ENCODE measurements at places on chromosomes 6 and 20.
A peak's percentile ranks its signal among the peaks of the same experiment; 100 is the strongest.

GRCh38 chr6:84773133-84773430 is 8.7 kb upstream of the TBX18 start:
- no peaks in the 10 kb centered on the region for H3K36me3 ChIP-seq
- H3K27ac ChIP-seq, result no peak overlapping the region
- peaks cover 59% of the 10 kb centered on the region for H3K27me3 ChIP-seq
- peak overlapping the region; percentile 5 for H3K4me3 ChIP-seq

GRCh38 chr6:128099571-128100197 is 198.8 kb upstream of the THEMIS start:
- DNase-seq, result no peak
- H3K36me3 ChIP-seq, result no peaks in the 10 kb centered on the region
- H3K27ac ChIP-seq, result no peak overlapping the region
- H3K4me1 ChIP-seq, result 0 out of 2 replicates have a peak, but pooled peaks cover 2% of the 10 kb centered on the region
- no peaks in the 10 kb centered on the region for H3K27me3 ChIP-seq

DNA sequence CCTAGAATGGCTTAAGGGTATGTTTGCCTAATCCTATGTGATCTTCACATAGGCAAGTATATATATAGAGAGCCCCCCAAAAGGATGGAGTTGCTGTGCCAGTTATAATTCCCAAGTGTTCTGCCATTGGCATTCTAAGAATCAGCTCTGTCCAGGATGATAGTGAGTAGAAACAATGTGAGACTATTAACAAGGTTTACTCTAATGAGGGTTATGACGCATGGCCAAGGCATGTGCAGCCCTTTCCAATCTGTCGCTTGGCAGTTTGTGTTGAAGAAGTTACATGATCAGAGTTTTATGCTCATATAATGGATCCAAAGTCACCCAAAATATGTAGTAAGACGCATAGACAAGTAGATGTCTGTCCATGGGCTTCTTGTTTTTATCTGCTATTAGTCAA is 33.6 kb downstream of the VGLL2 start:
- no peaks in the 10 kb centered on the region for H3K36me3 ChIP-seq
- H3K4me1 ChIP-seq, result no peaks in the 10 kb centered on the region
- H3K4me3 ChIP-seq, result no peak overlapping the region
- H3K27ac ChIP-seq, result no peak overlapping the region

GRCh38 chr6:33828764-33829731 is 25.2 kb upstream of the MLN start:
- H3K36me3 ChIP-seq, result no peaks in the 10 kb centered on the region
- no peak overlapping the region for H3K27ac ChIP-seq
- H3K4me3 ChIP-seq, result no peak overlapping the region
- H3K4me1 ChIP-seq, result peaks cover 3% of the 10 kb centered on the region
- no peak for DNase-seq

DNA sequence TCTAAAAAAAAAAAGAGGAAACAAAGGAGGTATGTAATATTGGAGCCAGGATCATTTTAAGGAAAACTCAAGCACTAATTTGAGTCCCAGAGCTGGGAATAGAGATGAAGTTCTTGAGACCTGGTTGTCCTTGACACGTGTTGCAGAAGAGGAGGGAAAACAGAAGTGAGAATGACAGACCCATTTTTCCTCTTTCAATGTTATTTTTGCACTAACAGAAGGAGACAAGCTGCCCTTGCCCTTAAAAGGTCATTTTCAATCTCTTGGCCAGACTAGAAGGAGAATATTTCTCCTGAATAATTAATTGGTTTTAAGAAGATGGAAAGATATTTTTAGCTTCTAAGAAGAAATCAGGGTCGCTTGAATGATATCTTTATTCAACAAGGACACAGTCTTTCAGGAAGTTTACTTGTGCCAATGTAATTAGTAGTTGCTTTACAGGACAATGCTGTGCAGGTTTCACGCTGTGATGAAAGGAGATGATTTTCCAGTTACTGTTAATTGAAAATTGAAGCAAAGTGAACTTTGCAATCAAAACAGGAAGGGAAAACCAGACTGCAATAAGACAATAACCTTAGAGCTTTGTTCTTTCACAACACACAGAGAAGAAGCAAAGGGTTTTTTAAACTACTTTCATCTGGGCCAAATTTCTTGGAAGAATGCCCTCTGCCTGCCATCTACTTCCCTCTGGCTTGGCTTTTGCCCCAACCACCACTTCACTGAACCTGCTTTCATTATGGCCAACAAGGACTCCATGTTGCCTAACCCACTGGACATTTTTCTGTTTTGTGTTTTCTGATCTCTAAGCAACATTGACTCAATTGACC is 107.8 kb upstream of the SHLD1 start:
- no peak overlapping the region for H3K4me3 ChIP-seq
- no peaks in the 10 kb centered on the region for H3K36me3 ChIP-seq
- H3K4me1 ChIP-seq, result no peaks in the 10 kb centered on the region

GRCh38 chr6:140845701-140846100 is 1287.0 kb upstream of the GJE1 start:
- H3K27me3 ChIP-seq, result no peaks in the 10 kb centered on the region
- no peaks in the 10 kb centered on the region for H3K36me3 ChIP-seq
- H3K4me1 ChIP-seq, result no peaks in the 10 kb centered on the region
- no peak for DNase-seq

DNA sequence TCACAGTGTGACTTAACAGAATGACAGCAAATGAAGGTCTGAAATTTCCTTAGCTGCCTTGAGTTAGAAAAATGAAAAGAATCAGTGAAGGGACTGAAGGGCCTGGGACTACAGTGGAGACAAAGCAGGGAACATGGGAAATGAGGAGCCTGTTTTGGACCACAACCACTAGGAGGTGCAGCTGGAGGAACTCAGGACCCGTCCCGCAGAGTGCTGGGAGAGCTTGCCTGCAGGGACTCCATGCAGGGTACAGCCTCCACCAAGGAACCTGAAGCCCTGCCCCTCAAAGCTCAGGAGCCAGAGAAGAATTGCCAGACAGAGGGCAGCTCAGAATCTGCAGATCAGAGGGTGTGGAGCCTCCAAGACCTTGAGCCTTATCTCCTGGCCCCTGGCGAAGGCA is 50.7 kb downstream of the LRFN2 start:
- no peaks in the 10 kb centered on the region for H3K4me1 ChIP-seq
- no peaks in the 10 kb centered on the region for H3K36me3 ChIP-seq
- no peak overlapping the region for H3K4me3 ChIP-seq
- no peak overlapping the region for H3K27ac ChIP-seq
- DNase-seq, result peak; percentile 45

DNA sequence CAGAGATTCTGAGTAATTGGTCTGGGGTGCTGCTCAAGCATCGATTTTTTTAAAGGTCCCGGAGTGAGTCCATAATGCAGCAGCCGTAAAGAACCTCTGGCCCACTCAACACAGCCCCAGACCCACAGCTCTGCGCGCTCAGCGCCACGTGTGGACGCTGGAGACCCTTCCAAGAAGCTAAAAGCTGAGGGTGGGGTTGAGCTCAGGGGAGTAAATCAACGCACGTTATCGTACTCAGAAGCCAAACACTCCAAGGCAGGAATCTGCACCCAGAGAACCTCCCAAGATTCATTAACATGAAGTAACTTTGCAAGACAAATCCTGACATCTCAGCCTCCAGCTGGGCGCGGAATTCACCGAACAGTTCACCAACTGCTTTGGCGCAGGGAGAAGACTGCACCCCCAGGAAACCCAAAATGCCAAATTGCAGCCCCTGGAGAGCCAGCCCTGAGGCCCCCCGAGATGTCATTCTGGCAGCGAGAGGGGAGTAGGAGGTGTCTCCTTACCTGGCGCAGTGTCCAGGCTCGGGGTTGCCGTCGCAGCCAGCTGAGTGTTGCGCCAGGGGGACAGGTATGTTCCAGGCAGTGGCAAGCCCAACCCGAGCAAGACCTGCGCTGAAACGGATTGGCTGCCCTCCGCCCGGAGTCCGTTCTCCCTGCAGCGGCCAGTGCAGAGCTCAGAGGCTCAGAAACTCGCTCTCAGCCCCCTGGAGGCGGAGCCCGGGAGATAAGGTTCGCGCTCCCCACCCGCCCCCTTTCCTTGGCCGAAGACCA is at the start of gene COL21A1:
Gene COL21A1, minus strand, starts transcription at position 700 of the 773 bp plus-strand sequence. CDS start 64,962 bp downstream, outside the sequence.
- H3K4me1 ChIP-seq, result peaks cover 4% of the 10 kb centered on the region
- H3K36me3 ChIP-seq, result no peaks in the 10 kb centered on the region
- H3K27ac ChIP-seq, result peak within 1 kb of the TSS; percentile 17
- H3K4me3 ChIP-seq, result peak within 1 kb of the TSS; percentile 51
- DNase-seq, result peak; percentile 79
- no peaks in the 10 kb centered on the region for H3K27me3 ChIP-seq

DNA sequence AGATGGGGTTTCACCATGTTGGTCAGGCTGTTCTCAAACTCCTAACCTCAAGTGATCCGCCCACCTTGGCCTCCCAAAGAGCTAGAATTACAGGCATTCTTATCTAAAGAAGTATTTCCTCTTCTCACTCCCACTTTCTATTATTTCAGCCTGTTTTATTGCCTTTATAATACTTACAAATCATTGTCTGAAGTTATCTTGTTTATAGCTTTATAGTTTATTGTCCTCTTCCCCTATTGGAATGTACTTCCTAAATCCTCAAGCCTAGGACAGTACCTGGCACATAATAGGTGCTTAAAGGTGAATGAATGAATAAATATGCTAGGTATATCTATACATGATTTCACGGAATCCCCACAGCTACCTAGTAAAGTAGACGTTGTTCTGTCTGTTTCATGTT is 37.8 kb upstream of the RNF182 start:
- no peak overlapping the region for H3K4me3 ChIP-seq
- H3K4me1 ChIP-seq, result no peaks in the 10 kb centered on the region

DNA sequence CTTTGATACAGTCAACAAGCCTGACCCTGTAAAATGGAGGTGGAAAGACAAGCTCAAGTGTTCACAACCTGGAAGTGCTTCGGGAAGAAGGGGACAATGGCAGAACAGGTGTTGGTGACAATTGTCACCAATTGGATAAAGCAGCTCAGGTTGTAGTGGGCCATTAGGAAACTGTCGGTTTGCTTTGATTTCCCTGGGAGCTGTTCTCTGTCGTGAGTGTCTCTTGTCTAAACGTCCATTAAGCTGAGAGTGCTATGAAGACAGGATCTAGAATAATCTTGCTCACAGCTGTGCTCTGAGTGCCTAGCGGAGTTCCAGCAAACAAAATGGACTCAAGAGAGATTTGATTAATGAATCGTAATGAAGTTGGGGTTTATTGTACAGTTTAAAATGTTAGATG is 15.0 kb downstream of the CCR6 start:
- H3K4me1 ChIP-seq, result peaks cover 2% of the 10 kb centered on the region
- H3K4me3 ChIP-seq, result no peak overlapping the region
- no peak for DNase-seq
- no peaks in the 10 kb centered on the region for H3K27me3 ChIP-seq

DNA sequence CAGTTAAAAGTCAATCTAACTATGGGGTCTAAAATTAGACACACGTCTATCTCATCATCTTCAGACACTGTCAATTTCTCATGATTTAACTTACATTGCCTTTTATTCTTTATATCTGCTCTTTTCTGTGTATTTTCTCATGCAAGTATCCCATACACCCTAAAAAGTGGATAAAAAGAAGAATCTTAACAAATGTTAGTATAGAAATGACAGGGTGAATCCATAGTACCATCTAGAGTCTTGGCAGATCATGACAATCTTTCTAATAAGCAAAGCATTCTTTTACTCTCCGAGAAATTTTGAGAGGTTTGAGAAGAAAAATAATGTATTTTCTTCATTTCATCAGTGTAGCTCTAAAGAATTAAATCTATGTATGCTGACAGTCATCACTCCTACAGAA is 382.7 kb downstream of the C6orf118 start:
- DNase-seq, result no peak
- no peaks in the 10 kb centered on the region for H3K27me3 ChIP-seq
- no peak overlapping the region for H3K27ac ChIP-seq
- no peaks in the 10 kb centered on the region for H3K36me3 ChIP-seq
- H3K4me1 ChIP-seq, result no peaks in the 10 kb centered on the region

DNA sequence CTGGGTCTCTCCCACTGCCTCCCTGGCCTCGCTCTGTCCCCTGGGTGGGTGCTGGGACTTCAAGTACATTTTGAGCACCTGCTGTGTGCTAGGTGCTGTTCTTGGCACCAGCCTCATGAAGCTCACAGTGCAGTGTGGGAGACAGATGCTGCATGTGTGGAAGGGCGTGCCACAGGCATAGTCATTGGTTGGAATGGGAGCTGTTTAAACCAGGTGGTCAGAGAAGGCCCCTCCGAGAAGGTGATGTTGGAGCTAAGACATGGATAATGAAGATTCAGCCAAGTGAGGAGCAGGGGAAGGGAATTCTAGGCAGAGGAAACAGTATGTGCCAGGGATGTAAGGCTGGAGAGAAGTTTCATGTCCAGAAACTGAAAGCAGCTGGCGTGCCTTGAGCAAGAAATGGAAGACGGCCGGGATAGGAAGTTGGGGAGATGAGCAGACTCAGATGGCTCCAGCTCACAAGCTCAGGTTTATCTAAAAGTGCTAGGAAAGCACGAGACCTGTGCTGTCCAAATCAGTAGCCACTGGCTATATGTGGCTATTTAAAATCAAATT is 9.9 kb downstream of the LPIN3 start:
- H3K4me1 ChIP-seq, result no peaks in the 10 kb centered on the region
- H3K27me3 ChIP-seq, result no peaks in the 10 kb centered on the region
- no peak overlapping the region for H3K27ac ChIP-seq
- H3K36me3 ChIP-seq, result no peaks in the 10 kb centered on the region
- no peak overlapping the region for H3K4me3 ChIP-seq
- DNase-seq, result no peak

GRCh38 chr6:97246842-97247241 is 36.2 kb downstream of the MMS22L start:
- no peak overlapping the region for H3K4me3 ChIP-seq
- no peaks in the 10 kb centered on the region for H3K36me3 ChIP-seq
- no peaks in the 10 kb centered on the region for H3K27me3 ChIP-seq
- H3K27ac ChIP-seq, result no peak overlapping the region
- H3K4me1 ChIP-seq, result no peaks in the 10 kb centered on the region

DNA sequence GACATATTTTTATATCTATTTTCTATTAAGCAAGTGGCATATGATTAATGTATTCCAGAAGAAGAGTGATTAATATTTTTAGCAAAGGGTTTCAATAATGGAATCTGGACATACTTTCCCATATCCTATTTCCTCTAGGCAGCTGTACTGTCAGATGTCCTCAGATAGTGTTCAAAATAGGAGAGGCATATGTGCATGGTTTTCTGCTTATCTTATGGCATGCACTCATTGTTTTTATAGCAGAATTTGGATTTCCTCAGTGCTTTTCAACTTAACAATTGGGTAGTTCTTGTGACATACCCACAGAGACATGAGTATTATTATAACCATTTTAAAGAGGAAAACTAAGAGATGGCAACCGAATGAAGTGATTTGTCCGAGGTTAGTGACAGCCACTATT is 12.6 kb upstream of the SLC17A5 start:
- no peak for DNase-seq
- H3K27ac ChIP-seq, result no peak overlapping the region

GRCh38 chr6:4401408-4402368 is 266.3 kb upstream of the ECI2 start:
- H3K27me3 ChIP-seq, result no peaks in the 10 kb centered on the region
- H3K27ac ChIP-seq, result no peak overlapping the region
- no peaks in the 10 kb centered on the region for H3K36me3 ChIP-seq
- H3K4me1 ChIP-seq, result peaks cover 2% of the 10 kb centered on the region
- H3K4me3 ChIP-seq, result no peak overlapping the region

Measured in iPS DF 6.9 (cell line).